ENCODE measurements at places on chromosomes 3 and 15. TPM values are rescaled to one million over a fixed set of nuclear protein-coding genes. Genes with fewer than 3 reads are reported as not detected.

The TGM4 gene
- total RNA-seq = not detected

The BTLA gene
- 43.1 TPM for total RNA-seq

DNA sequence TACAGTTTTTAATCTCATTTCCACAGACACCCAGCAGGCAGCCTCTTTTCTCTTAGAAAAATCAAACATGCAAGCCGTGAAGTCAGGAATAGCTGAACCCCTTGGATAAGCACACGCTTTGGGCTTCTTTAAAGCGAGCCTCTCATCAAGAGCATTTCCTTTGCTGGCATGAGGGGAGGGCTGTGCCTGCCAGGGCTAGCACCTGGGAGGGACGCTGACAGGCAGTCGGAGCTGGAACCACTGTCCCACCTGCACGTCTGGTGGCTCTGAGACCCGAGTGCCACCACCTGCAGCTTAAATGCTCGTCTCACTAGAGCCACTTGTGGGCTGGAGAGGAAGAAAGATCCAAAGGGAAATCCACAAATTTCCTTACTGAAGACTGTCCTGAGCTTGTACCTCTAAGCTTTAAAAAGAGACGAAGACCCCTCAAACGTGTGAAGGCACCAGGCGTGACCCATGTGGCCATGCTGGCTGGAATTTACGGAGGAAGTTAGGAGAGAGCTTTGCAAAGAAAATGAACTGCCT lies 9.4 kb downstream of the MAP6D1 start:
- H3K4me1 ChIP-seq = peaks cover 19% of the 10 kb centered on the region
- H3K27ac ChIP-seq = peak overlapping the region; percentile 91
- H3K4me3 ChIP-seq = peak overlapping the region; percentile 11
- H3K36me3 ChIP-seq = peaks cover 12% of the 10 kb centered on the region
- H3K27me3 ChIP-seq = no peaks in the 10 kb centered on the region

- no peak for DNase-seq
- H3K36me3 ChIP-seq = no peaks in the 10 kb centered on the region
- peaks cover 24% of the 10 kb centered on the region for H3K27me3 ChIP-seq
- peaks cover 20% of the 10 kb centered on the region for H3K4me1 ChIP-seq
- H3K27ac ChIP-seq = no peak overlapping the region
Observed at GRCh38 chr3:43953814-43954692, 263.3 kb downstream of the ABHD5 start.

DNA sequence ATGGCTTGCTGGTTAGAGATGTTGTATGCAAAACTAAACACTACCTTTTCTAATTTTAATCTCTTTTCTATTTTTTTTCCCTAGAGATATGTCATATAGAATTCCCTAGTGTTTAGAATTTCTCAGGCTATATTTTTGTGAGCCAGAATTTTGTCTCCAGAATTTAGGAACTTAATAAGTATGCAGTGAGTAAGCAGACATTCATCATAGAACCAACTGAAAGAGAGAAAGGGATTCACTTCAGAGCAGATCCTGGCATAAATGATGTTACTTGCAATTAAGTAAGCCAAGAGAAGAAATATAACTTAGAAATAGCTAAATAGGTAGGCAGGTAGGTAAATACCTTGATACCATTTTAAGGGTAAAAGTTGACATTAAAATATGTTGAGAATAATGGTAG lies 288.9 kb downstream of the ZNF385D start:
- H3K36me3 ChIP-seq = no peaks in the 10 kb centered on the region
- no peaks in the 10 kb centered on the region for H3K4me1 ChIP-seq
- H3K27me3 ChIP-seq = no peaks in the 10 kb centered on the region
- no peak overlapping the region for H3K27ac ChIP-seq
- no peak for DNase-seq

GRCh38 chr3:104165866-104166265 lies 1200.8 kb upstream of the ALCAM start:
- no peaks in the 10 kb centered on the region for H3K36me3 ChIP-seq
- H3K4me1 ChIP-seq = no peaks in the 10 kb centered on the region
- no peak overlapping the region for H3K4me3 ChIP-seq

- no peaks in the 10 kb centered on the region for H3K27me3 ChIP-seq
- no peak for DNase-seq
- H3K4me1 ChIP-seq = no peaks in the 10 kb centered on the region
- no peaks in the 10 kb centered on the region for H3K36me3 ChIP-seq
- H3K4me3 ChIP-seq = no peak overlapping the region
Observed at GRCh38 chr3:126107203-126107939, 23.4 kb upstream of the SLC41A3 start.

All from activated CD4-positive, alpha-beta T cell treated with anti-CD3 and anti-CD28 coated beads, Interleukin-2, amount 10 ng/mL, durations not matched to agents 7 days and 5 days (primary cell).